ENCODE measurements at places on chromosomes 1 and 21. TPM values are rescaled to one million over a fixed set of nuclear protein-coding genes. Genes with fewer than 3 reads are reported as not detected.

- no peak for DNase-seq
These were observed 39.2 kb downstream of the HLX start for GRCh38 chr1:220918285-220918951.

Gene OR2L5
- not detected for total RNA-seq

- DNase-seq, result no peak
These were observed 65.2 kb upstream of the ST6GALNAC5 start for GRCh38 chr1:76802094-76802493.

Gene CD101
- 4.1 TPM for total RNA-seq

DNA sequence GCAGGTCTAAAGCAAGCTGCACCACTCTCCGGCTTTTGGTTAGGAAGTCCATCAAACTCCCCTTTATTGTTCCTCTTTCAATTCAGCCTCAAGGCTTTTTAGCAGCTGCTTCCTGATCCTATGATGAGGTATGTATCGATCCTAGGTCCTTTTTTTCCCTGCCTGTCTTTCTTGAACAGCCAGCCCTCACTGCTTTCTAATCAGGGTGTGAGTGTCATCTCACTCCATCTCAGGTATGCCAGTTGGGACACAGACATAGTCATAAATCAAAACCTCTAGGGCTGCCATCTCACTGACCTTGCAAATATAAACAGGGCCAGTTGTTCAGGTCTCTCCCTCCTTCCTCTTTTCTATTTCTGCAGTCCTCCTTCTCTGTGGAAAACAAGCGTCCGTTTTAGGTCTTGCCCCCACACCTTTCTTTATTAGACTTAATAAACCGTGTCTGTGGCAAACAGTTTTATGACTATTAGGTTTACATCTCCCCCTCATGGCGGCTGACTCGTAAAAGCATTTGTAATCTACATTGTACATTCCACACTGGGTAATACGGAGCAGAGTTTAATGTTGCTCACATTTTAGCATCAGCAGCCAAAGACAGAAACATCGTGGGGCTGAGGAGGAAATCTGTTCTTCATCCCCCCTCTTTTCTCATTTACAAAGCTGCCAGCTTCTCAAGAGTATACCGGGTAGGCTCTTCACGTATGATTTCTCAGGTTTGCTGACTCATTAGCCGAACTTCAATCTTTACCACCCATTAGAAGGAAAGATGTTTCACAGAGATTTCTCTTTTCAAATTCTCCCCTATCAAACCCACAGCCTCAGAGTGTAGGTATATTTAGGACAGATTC is 11.6 kb downstream of the STYXL2 start:
- no peak for DNase-seq

Gene KRTAP10-3
- total RNA-seq, result not detected

GRCh38 chr1:77680173-77680572 is 2.3 kb downstream of the ZZZ3 start:
- DNase-seq, result no peak

Gene PGLYRP3
- not detected for total RNA-seq
